ENCODE measurements at places on chromosomes 4 and X.

- no peak for DNase-seq
Measured at GRCh38 chr4:173573286-173573685, 43.3 kb upstream of the HAND2 start.

DNA sequence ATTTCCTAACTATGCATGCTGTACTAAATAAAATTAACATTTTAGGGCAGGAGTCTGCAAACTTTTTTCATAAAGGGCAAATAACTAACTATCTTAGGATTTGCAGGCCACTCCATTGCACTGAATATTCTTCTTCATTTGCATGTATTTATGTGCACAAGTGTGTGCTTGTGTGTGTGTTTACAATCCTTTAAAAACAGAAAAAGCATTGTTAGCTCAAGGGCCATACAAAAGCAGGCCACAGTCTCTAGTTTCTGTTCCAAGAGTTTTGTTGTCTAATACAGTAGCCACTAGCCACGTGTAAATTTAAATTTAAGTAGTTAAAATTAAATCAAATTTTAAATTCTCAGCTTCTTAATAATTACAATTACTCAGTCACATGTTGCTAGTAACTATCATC, 621.8 kb downstream of the TMA16 start:
- DNase-seq, result no peak

GRCh38 chr4:87053176-87053658, 118.4 kb downstream of the AFF1 start:
- DNase-seq, result no peak

DNA sequence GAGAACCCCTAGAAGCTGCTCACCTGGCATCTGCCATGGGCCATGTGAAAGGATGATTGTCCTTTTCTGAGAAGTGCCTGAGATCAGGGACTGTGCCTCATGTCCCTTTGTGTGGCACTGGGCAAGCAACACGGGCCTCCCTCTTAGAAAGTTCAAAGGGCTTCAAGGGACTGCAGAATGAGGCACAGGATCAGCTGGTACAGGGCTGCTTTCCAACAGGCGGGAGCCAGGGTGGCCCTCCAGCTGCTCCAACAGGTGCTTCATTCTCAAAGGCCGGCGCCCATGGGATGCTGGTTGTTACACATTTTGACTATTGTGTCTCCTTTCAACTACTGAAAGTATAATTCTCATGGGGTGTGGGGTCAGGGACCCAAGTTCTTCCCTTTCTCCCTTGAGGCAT, 114.7 kb downstream of the ENPP6 start:
- no peak for DNase-seq

DNA sequence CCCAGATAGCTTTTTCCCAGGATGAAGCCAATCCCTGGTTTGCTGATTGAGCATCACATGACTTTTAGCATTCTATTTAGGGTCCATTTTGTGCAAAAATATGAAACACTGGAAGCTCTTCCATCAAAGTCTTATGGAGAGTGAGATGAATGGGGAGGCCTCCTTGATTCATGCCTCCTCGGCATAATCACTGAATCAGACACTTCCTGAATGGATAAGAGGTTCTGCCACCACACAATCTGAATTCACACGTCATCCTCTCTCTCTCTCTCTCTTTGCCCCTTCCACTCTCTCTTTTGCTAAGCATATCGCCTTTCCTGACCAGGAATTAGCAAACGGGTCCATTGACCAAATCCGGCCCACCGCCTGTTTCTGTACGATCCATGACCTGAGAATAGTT, 68.7 kb downstream of the CRMP1 start:
- DNase-seq, result no peak

DNA sequence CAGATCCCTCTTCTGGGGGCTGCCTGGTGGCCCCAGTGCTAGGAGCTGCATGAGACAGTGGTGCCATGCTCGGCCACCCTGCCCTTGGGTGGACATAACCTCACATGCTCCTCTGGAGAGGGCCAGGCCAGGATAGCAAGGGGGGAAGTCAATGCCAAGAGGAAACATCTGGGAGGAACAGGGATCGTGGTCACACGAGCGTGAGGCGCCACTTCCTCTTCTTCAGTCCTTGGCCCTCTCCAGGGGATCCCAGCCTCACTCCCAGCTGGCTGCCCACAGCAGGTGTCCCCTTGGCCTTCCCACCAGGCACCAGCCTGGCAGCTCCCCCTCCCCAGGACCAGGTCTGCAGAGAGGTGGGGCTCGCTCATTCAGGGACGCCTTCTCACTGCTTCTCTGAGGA, 28.6 kb downstream of the TBC1D14 start:
- DNase-seq, result no peak

GRCh38 chr4:8118035-8118434, 40.6 kb downstream of the ABLIM2 start:
- DNase-seq, result no peak

- no peak for DNase-seq
Measured at GRCh38 chrX:19566359-19567222, 51.3 kb upstream of the MAP3K15 start.

GRCh38 chr4:90084967-90085295, 42.3 kb upstream of the CCSER1 start:
- DNase-seq, result no peak

DNA sequence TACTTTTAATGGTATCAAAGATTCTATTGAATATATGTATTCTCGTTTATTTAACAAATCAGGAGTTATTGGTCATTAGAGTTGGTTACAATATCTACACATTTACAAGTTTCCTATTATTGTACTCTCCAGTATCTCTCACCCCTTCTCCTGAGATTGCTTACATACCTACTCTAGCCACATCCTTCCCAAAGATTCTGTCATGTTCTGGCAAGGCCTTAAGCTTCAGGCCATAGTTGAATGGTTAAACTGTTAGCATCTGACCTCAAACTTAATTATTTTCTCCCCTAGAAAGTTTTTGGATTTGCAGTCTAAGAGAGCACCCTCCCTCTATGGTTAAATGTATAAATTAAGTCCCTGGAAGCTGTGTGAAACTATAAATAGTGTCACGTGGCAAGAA, 784.2 kb downstream of the GLUD2 start:
- DNase-seq, result no peak

- DNase-seq, result no peak
Measured at GRCh38 chr4:6727081-6727942, 11.3 kb downstream of the BLOC1S4 start.

DNA sequence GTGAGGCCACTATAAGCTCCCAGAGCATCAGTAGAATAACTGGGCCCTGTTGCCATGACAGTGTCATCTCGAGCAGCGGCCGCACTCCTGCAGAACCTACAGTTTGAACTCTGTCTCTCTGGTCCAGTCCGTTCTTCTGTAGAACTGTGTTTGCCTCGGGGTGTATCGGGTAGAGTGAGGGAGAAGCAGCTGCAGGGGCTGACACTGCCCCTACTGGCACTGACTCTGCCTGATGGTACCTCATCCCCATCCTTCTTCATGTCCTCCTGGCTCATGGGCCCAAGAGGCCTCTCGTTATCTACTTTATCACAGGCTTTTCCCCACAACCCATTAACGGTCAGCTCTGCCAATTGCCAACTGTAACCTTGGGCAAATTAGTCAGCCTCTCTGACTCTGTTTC, 96.5 kb downstream of the NPNT start:
- DNase-seq, result no peak

GRCh38 chrX:137441711-137442110, 124.2 kb upstream of the ZIC3 start:
- DNase-seq, result no peak

DNA sequence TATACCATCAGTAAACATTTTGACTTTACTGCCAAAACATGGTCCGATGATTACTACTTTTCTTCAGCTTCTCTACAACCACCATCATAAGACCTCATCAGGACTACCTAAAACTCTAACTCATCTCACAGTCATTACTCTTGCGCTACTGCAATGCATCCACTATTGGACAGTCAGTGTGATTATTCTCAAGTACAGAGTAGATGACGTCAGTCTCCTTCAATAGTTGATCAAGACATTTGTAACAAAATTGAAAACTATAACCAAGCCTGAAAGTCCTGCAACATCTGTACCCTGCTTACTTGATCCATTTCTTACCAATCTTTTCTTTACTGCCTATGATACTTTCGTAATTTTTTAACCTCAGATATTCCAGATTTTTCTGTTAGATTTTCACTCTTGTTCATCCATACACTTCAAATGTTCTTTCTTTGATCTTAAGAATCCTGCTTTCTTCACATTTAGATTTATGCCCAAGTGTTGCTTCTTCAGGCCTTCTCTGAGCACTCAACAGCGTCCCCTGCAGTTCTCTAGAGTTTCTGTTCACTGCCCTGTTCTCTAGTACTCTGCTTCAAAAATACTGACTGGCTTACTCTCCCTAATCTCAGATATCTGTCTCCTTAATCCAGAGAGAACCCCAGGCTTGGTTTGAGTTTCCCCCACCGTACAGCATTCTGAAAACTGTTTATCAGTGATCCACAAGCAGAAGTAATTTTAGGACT, 1517.6 kb downstream of the STIM2 start:
- DNase-seq, result no peak

- DNase-seq, result no peak
Measured at GRCh38 chr4:104501290-104501689, 6.6 kb upstream of the CXXC4 start.

DNA sequence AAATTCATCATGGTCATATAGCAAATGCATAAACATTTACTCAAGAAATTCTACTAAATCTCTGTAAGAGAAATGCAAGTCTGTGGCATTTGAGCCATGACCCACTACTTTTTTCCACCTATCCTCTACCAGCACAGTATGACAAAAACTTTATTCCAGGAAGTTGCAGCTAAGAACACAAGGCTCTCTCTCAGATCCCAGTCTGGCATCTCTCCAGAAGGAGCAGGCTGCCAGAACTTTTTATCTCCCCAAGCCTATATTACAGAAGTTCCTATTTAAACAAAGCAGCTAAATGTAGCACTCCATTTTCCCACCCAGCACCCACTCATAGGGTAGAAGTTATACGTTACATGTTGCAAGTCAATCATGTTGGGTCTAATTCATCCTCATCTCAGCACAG, 49.3 kb upstream of the EPGN start:
- DNase-seq, result peak; percentile 50

- no peak for DNase-seq
Measured at GRCh38 chr4:150997141-150997540, 17.9 kb downstream of the LRBA start.

GRCh38 chrX:136030303-136031191, 45.3 kb downstream of the SLC9A6 start:
- no peak for DNase-seq

DNA sequence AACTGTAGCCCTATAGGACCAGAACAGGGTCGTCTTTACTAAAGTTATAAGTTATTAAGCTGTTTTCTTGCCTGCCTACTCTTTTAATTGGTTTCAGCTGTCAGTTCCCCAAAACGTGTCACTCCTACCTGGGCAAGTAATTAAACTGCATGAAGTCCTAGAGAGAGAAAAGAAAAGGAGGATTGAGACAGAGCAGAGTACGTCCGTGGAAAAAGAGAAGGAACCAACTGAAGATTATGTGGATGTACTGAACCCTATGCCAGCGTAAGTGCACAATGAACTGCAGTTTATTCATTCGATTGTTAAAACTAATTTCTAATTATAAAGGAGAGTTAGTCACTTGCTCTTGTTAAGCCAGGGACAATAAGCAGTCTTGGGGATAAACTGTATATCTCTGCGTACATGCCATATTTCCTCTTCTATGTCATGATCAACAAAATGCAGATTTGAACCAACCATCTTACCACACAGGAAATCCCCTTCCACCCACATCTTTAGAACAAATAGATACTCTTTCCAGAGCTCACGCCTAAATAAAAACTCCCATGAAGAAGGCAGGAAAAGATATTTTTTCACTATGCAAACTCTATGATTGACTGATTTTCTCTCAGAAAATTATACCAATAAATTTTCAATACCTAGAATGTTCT, 22.8 kb downstream of the STAP1 start:
- DNase-seq, result no peak

DNA sequence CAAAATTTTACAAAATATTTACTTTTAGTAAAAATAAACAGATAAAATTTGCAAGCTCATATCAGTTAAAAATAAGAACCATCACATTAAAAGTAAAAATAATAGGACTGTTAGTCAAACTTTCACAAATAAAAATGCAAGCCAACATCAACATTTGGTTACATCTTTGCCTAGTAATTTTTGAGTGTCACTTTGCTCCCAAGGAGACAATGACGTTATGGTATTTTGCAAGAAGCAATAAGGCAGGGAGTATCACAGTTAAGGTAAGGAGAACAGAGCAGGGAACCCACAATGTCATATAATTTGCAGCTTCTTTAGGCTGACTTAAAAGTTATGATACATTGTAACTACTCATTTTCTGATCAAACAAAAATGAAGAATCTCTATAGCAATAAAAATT, 98.7 kb downstream of the ATP8A1 start:
- peak; percentile 74 for DNase-seq

DNA sequence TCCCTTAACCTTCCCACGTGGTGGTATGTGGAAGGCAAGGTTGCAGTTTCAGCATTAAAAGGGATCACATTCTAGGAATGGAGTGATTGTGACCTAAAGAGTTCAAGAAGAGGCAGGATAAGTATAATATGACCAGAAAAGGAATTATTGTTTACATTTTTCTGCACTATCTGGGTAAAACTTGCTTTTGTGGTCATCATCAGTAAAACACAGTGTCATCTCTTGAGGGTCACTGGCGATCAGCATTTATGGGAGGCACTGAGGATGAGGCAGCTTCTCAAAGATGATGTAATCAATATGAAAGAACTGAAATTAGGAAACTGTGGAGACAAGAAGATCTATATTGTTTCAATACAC, 88.7 kb downstream of the CFAP299 start:
- DNase-seq, result no peak

- DNase-seq, result no peak
Measured at GRCh38 chr4:62898115-62898514, 1511.1 kb downstream of the TECRL start.

DNA sequence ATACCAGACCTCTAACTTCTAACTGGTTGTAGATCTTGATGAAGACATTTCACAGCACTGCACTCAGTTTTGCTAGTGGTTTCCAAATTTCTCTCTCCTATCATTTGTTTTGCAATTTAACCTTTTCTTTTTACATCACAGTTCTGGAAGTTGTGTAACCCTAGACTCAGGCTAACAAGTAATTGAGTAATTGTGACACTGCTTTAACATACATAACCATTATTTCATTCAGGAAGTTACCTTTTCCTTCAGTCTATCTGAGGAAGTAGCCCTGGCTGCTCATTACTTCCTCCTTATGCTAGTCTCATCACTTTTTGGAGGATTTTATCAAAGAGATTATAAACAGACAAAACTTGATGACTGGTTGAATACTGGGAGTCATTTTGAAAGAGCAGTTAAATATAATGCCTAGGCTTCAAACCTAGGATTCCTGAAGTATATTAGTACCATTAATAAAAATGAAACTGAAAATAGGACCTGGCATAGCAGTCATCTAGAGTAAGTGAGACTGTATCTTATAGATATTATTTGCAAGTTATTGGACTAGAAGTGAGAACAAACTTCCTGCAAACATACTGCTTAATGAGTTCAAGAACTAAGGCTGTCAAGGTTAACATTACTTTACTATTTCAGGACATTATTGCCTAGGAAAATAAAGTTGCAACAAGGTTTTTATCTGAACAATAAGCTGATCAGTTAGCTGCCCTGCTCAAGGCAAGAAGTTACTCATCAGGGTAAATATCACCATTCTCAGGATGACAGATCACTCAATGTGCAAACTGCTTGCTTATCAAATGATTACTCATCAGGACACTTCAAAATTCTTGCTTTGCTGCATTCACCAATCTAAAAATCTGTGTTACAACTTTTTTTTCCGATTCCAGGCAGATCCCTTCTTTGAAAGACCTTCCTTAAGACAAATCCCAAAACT, 25.6 kb upstream of the TEX13C start:
- DNase-seq, result no peak

GRCh38 chr4:70613306-70614183, 15.0 kb upstream of the ENAM start:
- no peak for DNase-seq

All from LNCaP clone FGC (cell line).